Activated naive CD4-positive, alpha-beta T cell (primary cell): ENCODE measurements at places on chromosomes 16 and 17.

- DNase-seq = no peak
These were observed 14.0 kb upstream of the PVALEF start for GRCh38 chr17:81151278-81151677.

- no peak for DNase-seq
These were observed 14.3 kb downstream of the JUP start for GRCh38 chr17:41772218-41772585.

GRCh38 chr17:82942166-82943130 lies 102.6 kb upstream of the ZNF750 start:
- DNase-seq = no peak

DNA sequence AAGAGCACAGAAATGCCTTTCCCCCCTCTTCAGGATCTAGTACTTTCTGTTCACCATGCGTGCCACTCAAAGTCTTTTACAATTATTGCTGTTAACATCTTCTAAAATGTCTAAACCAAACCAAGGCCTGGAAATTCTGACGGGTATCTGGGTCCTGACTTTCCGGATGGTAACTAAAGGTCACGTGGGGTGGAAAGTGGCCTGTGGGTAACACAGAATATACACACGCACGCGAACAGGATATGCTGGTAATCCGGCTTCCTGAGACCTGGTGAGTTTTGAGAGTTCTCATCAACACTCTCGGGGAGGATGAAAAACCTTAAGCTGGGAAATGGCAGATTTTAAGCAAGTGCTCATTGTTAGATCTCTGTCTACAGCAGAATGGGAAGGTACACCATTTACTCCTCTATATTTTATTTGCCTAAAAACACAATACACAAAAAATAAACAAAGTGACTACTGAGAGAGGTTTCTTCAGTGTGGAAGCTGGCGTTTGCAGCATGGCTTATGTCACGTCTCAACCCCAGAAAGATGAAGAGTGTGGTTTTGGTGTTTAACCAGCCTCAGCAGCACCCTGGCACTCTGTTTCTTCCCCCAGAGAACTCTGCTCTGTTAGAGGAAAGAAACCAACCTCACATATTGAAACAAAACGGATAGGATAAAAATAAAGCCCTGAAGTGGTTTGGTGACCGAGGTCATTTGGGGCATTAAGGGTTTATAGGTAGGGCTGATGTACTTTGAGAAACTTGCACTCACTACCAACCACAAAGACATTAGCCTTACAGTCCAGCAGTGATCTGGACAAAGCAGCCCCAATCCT lies 37.3 kb downstream of the SMG6 start:
- peak; percentile 21 for DNase-seq

DNA sequence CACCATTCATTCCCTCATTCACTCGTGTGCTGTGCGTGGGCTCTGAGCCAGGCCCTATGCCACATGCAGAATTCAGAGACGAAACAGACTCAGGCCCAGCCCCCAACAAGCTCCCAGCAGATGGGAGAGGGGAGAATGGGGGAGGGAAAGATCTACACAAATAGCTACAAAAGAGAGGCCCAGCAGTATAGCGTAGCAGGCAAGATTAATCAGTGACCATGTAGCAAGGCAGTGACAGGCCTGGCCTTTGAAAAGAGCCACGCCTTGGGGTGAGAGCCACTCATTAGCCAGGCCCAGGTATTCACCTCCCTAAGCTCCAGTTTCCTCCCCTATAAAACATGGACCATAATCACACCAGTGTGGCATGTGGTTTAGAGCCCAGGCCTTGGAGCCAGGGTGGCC lies 16.4 kb upstream of the KRT19 start:
- DNase-seq = no peak

DNA sequence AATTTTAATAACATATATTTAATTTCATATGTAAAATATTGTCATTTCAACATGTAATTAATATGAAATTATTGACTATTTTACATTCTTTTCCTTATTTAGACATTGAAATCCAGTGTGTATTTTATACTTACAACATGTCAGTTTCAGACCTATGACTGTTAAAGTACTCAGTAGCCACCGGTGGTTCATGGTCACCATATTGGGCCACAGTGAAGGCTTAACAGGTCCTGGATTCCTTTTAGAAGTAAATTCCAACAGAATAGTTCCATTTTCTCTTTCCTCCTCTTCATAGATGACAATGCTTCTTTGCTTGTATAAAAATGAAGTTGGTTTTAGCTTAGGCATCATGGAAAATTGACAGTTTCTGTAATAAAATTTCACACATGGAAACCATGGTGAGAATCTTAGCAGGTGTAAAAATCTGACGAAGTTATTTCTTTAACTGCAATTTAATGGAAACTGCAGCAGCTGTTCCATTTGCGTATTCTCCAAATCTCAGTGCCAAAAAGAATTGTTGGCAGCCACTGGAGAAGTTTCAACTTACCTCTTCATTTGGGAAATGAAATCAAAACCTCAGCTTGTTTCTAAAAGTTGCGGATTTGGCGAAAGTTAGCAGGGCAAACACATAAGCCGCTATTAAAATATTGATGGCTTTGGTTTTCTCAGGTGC lies 231.1 kb downstream of the CDH13 start:
- DNase-seq = no peak
